ENCODE measurements at places on chromosomes 1 and 21.

DNA sequence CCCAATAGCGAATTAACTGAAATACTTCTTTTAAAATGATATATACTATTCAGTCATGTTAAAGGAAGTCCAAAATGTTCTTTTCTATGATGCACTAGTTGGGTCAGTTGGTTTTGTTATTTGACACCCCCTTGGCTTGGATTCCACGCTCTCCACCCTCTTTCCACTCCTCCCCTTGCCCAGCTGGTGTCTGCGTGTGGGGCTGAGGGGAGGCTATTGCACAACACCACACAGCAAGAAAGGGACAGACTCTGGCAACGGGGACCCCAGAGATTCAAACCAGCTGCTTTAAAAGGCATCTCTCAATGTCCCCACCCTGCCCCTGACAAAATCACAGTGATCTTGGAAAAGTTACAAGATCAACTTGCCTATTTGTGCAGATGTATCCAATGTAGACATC, 394.3 kb downstream of the TGFB2 start:
- no peak for DNase-seq

GRCh38 chr1:27887215-27888021, 15.1 kb downstream of the THEMIS2 start:
- DNase-seq = peak; percentile 29

DNA sequence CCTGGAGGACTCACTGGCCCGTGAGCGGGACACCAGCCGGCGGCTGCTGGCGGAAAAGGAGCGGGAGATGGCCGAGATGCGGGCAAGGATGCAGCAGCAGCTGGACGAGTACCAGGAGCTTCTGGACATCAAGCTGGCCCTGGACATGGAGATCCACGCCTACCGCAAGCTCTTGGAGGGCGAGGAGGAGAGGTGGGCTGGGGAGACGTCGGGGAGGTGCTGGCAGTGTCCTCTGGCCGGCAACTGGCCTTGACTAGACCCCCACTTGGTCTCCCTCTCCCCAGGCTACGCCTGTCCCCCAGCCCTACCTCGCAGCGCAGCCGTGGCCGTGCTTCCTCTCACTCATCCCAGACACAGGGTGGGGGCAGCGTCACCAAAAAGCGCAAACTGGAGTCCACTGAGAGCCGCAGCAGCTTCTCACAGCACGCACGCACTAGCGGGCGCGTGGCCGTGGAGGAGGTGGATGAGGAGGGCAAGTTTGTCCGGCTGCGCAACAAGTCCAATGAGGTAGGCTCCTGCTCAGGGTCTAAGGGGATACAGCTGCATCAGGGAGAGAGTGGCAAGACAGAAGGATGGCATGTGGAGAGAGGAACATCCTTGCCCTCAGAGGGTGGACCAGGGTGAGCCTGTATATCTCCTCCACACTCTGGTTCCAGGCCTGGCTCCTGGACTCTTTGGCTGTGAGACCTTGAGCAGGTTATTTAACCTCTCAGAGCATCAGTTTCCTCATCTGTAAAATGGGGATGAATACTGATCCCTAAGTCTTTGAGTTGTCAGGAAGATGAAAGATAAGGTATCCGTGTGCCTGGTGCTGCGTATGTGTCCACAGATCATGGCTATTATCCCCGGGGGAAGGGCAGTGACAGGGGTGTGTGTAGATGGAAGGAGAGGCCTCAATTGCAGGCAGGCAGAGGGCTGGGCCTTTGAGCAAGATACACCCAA, 17.2 kb upstream of the SEMA4A start:
- no peak for DNase-seq

- no peak for DNase-seq
These were observed 18.3 kb upstream of the PPIE start for GRCh38 chr1:39720094-39720999.

DNA sequence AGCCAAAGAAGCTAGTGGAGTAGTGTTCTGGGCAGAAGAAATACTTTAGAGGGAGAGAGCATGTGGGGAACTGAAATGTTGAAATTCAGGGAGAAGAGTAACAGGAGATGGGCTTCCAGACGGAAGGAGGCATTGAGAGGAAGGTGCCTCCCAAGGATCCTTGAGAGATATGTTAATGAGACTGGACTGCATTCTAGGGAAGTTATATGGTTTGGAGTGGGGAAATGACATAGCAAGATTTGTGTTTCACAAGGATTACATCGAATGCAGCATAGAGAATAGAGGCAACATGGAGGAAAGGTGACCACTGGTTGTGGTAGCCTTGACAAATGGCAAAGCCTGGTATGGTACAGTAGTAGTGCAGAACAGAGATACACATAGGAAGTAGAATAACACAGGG, 160.5 kb upstream of the HMCN1 start:
- DNase-seq = no peak

GRCh38 chr1:114702737-114703136, 7.4 kb upstream of the AMPD1 start:
- no peak for DNase-seq

DNA sequence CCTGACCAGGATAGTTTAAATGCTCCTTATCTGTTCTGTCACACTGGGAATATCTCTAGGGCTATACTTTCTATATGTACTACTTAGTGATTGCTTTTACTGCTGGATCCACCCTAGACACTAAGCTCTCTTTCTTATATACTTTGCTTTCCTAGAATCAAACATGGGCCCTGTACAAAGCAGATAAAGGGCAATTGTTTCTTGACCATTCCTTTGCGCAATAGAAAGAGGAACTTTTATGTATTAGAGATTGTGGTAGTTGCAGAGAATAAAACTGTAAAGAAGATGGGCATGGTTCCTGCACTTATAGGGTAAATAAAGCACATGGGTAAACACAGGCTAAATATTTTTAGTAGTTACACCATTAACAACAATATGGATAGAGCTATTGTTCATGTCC, 58.8 kb downstream of the ATP6V1G3 start:
- no peak for DNase-seq

- DNase-seq = no peak
These were observed 14.6 kb downstream of the ARHGEF10L start for GRCh38 chr1:17553975-17554700.

DNA sequence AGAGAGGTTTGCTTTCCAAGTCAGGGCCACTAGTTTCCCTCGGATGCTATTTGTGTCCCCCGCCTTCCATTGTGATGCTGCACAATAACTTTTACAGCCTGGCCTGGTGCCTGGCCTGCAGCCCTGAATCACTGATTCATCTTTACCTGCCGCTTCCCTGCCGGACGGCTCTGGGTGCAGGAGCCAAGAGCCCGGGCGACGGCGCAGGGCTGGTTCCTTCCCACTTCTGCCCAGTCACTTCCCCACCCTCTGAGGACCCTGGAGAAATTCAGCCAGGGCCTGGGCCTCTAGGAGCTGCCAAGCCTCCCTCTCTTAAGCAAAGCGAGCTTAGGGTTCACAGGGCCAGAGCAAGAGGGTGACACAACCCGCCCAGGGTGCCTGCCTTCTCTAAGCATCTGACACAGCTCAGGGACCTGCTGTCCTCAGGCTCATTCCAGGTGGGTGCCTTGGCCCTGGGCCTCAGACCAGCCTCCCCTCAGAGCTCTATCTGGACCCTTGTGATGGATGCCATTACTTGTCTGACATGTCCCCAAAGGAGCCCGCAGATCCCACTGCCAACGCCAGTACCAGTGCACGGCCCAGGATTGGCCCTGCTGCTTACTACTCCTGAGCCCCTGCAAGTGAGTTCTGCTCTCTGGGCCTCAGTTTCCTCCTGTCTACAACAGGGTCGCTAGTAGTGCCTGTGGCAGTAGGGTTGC, 381.0 kb upstream of the VAMP3 start:
- no peak for DNase-seq

DNA sequence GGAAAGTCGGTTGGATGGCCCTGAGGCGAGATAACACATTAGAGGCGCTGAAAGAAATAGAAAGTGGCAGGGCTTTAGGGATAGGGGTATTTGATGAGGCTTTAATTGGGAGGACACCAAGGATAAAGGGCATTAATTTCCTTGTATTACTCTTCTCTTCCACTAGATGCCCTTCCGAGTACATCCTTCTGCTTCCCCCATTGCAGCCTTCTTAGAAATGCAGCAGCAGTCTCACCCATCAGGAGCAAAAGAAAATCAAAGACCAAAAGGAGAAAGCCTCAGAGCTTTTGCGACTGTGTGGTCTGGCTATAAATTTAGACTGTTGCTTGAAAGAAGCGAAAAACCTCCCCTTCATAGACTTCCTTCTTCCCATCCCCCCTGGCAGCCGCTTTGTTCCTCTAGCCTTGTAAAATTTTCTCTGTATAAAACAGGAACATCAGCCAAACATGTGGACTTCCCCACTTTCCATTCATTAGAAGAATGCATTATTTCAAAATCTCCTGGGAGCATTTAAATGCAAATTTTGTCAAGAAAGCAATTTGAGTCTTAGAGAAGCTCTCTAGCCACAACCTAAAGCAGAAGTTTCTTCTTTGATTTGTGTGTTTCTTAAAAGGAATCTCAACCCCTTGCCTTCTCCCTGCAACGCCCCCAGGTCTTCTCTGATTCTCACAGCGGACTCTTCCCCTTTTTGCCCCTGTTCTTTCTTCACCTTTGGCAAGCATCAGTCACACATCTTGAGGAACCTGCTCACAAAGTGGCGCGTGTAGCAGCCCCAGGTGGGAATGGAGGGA, 76.6 kb downstream of the NDUFS5 start:
- DNase-seq = no peak

DNA sequence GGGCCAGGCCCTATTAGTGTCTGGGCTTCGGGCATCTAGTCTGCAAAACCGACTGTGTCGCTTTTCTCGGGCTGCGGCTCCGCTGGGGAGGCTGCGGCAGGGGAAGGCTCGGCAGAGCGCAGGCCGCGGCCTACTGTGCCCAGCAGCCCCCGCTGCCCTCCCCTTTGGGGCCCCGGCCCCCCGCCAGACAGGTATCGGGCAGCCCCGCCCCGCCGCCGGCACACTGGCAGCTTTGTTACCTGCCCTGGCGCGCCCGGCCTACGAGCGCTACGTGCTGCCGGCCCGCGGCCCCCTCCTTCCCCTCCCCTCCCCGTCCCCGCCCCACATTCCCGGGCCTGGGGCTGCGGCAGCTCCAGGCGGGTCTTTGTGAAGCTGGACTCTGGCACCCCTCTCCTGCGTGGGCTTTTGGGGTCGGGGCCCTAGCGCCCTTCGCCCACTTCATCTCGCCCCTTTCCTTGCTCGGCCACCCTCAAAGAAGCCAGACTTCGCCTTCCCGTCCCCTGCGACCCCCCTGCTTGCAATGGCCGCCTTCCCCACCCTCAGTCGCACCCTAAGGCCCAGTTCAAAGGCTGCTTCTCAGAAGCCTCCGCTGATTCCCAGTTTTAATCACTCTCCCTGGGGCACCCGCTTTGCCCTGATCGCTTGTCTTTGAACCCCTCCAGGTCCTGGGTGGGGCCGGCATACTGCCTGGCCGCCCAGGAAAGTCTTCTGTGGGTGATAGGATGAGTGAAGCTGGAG, 48.9 kb upstream of the SLC2A1 start:
- DNase-seq = no peak

DNA sequence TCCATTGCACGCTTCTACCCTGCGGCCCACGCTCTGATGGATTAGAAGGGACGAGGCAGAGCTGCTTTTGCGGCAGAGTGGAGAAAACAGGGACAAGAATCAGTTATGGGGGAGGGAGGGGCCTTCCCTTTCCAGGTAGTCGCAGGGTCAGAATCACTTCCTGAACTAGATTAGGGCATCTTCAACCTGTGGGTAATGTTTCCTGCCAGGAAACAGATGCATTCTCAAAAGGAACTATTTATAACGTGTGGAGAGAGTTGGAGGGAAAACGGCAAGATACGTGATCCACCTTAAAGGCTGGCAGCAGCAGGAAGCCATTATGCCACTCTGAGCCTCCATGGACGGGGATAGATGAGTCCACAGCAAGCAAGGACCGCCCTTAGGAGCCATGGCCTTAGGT, 59.9 kb upstream of the CNTN2 start:
- no peak for DNase-seq

GRCh38 chr1:203169770-203170520, 5.7 kb downstream of the MYBPH start:
- no peak for DNase-seq

GRCh38 chr21:15731243-15731613, 1.4 kb downstream of the USP25 start:
- no peak for DNase-seq

- no peak for DNase-seq
These were observed 19.6 kb upstream of the DMRTB1 start for GRCh38 chr1:53439337-53440207.

DNA sequence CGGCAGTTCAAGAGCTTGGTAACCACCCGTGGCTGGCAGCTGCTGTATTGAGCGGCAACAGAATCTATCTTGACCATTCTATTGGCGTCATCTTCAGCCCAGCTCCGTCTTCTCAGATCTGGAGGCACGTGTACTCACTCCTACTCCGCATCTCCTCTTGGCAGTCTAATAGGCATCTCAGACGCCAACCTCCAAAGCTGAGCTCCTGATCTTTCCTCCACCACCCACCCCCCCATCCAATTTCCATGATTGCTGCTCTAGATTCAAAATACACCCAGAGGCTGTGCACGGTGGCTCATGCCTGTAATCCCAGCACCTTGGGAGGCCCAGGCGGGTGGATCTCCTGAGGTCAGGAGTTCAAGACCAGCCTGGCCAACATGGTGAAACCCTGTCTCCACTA, 84.6 kb upstream of the CASZ1 start:
- DNase-seq = no peak

DNA sequence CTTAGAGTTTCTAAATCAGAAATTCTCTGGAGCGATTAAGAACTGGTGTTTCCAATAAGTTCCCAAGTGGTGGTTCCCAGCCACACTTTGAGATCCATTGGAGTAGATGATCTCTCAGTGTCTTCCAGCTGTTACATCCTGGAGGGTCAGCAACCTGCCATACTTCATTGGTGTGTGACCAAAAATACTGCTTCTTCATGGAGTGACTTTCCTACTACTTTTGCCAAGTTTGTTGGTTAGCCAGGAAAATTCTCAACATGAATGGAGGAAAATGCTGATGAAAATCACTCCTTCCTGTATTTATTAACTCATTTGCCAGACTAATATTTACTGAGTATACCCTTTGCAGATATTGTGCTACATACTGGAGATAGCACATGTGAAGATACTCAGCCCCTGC, 186.1 kb downstream of the FGGY start:
- DNase-seq = no peak

GRCh38 chr1:222911866-222912265, 97.0 kb downstream of the DISP1 start:
- no peak for DNase-seq

DNA sequence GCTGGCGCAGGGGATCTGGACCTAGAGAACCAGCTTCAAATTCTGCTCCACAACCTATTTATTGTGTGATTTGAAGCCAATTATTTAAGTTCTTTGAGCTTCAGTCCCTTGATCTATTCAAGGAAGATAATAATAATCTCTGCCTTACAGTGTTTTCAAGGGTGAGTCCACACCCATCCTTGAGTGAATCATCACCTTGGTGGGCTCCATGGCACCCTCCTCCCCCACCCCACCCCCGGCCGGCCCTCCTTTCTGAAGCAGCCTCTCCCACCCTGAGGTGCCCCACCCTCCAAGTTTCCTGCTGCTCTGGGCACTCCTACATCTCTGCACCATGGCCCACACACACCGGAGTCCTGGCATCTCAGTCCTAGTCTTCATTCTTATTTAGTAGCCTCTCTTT, 38.3 kb downstream of the TCP10L start:
- no peak for DNase-seq

DNA sequence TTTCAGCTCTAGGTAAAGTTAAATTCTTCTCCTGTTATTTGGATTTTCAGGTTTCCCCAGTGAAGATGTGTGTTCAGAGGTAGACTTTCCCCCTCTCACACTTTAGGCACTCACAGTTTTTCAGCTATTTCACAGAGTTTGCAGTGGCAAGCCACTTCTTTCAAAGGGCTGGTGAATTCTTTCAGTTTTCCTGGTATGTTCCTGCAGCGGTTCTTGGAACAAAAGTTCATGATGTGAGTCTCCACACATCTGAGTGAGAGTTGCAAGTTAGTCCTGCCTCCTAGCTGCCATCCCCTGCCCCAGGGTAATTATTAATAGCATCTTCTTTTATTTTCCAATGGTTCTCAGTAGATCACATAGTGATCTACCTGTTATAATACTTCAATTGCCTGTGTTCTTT, 27.3 kb upstream of the CD84 start:
- DNase-seq = no peak

Measured in CD8-positive, alpha-beta memory T cell (primary cell).